ENCODE measurements at places on chromosomes 16 and 17.

DNA sequence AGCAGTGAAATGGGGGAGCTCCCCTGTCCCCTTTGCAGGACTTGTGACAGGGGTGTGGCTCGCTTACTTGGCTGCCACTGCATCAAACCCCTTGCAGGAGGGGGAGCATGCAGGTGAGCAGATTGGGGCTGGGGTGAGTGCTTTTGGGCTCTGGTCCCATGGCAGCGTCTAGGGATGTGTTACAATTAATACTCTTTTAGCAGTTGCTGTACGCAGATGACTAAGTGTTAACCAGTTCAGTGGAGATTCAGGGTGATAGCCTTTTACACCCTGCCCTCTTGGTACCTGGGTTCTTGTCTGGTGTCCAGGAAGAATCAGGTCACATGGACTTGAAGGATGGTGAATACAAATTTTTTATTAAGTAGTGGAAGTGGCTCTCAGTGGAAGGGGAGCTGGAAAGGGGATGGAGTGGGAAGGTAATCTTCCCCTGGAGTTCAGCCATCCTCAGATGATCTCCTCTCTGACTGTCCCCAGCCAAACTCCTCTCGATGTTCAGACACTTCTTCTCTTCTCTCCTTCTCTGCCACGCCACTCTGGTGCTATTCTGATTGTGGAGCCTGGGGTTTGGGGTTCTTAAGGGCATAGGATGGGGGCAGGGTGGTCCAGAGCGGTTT lies 100.1 kb downstream of the MARF1 start:
- no peak for DNase-seq

- no peak for DNase-seq
These were observed 54.6 kb downstream of the PLD6 start for GRCh38 chr17:17151541-17151940.

DNA sequence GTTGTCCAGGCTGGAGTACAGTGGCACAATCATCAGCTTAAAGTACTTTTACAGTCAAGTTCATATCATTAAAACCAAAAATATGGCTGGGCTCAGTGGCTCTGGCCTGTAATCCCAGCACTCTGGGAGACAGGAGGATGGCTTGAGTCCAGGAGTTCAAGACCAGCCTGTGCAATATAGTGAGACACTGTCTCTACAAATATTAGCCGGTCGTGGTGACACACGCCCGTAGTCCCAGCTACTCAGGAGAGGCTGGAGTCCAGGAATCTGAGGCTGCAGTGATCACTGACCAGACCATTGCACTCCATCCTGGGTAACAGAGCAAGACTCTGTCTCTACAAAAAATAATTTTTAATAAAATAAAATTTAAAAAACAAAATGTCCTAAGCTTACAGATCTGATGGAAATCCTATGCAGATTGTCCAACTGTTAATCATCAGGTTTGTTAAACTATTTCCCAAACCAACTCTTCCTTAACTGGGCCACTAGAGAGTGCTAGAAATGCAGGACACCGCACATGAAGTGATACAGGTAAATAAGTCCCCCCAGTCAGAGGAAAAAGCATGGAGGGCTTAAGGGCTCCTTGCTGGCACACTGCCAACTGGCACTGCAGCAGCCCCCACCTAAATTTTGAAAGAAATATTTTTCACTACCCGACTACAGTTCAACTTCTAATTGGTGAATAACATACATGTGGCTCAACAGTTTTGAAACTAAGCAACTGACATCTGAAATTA lies 2.8 kb downstream of the USP22 start:
- no peak for DNase-seq

GRCh38 chr17:74290340-74290739 lies 16.3 kb downstream of the DNAI2 start:
- DNase-seq: no peak

GRCh38 chr16:8950580-8951077 lies 13.1 kb downstream of the USP7 start:
- peak; percentile 65 for DNase-seq

DNA sequence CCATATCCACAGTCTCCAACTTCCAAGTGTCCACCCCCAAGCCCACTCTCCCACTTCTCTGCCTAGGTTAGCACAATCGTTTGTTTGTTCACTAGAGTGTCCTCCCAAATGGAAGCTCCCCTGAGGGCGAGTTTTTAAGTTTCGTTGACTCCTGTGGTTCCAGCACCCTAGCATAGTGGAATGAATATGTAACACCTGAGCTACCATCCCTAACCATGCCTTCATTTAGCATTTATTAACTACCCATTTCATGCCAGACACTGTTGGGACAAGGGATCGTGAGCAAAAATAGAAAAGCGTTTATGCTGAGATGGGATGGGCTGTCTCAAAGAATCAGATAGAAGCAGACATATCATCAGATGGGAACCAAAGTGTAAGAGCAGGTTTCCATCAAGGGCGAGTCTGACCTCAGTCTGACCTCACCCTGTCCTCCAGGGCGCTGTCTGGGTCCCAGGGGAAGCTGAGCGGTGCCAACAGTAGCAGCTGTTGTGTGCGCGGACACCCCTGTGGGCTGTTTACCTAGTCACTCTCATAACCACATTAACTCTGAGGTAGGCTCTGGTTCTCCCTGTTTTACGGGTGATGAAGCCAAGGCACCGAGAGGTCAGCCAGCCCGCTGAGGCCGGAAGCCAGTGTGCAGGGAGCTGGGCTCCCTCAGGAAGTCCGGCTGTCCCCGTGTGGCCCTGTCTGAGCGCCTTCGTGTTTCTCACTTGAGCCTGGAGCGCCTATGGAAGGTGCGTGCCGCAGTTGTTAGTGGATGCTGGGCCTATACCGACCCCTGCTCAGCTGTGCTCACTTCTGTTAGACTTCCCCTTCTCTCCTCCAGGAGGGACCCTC lies 6.2 kb downstream of the CNP start:
- peak; percentile 57 for DNase-seq

All from islet precursor cell (in vitro differentiated cells).